ENCODE measurements at places on chromosomes 3 and 15.

GRCh38 chr3:172953571-172953970, 187.5 kb downstream of the SPATA16 start:
- DNase-seq = no peak

DNA sequence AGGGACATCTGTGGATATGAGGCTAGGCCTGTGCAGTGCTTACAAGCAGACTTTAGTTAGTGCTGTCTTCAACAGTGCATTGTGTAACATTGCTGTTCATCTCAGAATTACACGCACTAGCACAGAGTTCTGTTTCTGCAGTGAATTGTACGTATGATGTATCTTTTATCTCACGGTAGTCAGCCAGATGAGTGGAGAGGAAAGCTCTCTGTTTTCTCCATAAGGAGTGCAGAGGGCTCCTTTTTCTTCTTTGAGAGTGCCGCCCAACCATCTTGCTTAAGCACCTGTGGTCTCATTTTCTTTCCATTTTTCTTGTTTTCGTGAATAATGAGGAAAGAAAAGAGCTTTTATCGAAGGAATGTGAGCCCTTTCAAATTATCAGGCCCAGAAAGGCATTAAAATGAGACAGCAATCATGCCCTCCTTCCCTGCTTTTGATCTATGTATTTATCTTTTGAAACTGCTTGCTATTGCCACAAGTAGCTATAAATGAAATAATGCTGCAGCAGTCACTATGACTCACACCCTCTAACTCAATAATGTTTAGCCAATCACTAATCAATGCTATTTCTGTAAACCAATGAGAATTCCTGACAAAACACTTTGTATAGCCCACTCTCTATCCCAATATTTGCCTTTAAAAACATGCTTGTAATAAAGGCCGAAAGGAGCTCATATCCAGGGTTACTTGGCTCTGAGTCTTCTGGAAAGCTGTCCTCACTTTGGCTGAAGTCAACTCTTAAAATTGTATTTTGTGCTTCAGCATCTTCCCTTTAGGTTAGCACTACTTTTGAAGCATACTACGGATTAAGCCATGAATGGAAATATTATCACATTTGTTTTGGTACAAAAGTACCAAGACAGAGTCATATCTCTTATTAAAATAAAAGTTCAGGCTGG, 226.0 kb upstream of the P2RY1 start:
- DNase-seq = no peak

DNA sequence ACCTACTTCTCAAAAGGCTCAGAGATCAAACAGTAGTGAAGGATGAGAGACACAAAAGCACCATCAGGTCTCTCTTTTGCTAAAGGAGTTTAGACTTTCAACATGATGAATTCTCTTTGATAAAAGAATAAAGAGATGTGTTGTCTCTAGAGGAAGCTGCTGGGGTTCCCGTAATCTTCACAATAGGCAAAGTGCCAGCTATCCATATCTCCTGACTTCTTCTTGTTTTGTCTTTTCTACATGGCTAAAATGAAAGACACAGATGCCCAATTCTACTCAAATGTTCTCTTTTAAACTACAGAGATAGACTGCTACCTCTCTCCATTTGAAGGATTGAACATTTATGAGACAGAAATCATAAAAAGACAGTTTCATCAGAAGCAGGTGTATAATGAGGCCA, 38.4 kb upstream of the TUSC7 start:
- DNase-seq = no peak

- no peak for DNase-seq
Measured at GRCh38 chr15:88419830-88420229, 47.4 kb downstream of the MRPL46 start.

DNA sequence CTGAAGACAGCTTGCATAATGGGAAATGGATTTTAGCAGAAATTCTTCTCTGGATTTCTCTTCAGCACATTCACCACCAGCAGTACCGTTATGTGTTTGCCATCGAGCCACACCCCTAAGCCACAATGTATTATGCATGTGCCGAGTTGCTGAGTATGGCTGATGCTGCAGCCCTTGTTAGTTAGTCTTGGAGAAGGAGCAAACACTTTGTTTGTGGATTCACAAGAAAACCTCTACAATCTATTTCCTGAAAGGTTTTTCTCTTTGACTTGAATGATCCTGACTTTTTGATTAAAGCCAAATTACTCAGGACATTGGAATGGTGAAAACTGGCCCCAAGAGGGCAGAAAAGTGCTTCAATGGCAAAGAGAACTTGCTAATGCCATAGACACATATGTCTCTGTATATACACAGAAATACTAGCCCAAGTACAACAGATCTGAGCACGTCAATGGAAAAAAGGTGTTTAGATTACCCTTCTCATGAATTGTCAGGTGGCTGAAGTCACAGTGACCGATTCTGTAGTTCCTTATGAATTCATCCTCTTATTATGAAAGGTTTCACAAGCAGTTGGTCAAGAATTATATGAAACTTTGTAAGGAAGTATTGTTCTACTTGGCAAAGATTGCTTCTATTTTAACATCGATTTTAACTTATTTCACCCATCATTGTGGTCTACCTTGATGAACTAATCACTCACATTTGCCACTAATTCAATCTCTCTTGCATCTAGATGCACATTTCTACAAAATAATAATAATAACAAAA, 103.0 kb downstream of the P3H2 start:
- DNase-seq = peak; percentile 43

DNA sequence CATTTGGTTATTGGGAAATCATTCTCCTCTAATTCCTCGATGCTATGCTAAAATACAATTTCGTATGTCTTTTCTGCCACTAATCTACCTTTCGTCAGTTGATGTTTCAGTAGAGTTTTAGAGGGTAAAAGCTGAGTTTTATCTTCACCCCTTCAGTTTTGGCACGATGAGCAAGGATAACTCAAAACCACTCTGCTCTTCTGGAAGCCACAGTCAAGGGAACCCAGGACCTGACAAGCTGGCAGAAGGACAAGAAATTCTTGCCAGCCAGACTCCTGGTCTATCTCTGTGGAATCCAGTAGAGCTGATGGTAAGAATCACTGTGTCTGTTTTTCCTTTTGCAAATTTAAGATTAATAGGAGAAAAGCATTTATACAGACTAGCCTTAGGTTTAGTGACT, 414.4 kb upstream of the LRRC3B start:
- DNase-seq = no peak

Measured in NCI-H1105 treated with DMSO at 0.1 percent for 48 hours (cell line).